ENCODE measurements at places on chromosomes 1 and 21.
A peak's percentile ranks its signal among the peaks of the same experiment; 100 is the strongest.

DNA sequence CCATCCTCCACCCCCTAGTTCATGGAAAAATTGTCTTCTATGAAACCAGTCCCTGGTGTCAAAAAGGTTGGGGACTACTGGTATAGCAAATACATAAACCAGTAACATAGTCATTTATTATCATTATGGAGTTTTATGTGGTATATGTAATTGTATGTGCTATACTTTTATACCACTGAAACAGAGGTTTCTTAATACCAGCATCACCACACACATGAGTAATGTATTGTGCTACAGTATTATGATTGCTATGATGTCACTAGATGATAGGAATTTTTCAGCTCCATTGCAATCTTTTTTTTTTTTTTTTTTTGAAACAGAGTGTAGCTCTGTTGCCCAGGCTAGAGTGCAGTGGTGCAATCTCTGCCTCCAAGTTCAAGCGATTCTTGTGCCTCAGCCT lies 5.7 kb upstream of the PAXBP1 start:
- no peak for DNase-seq

GRCh38 chr21:33402001-33402979 lies 923 bp upstream of the IFNGR2 start:
- DNase-seq, result peak; percentile 56

DNA sequence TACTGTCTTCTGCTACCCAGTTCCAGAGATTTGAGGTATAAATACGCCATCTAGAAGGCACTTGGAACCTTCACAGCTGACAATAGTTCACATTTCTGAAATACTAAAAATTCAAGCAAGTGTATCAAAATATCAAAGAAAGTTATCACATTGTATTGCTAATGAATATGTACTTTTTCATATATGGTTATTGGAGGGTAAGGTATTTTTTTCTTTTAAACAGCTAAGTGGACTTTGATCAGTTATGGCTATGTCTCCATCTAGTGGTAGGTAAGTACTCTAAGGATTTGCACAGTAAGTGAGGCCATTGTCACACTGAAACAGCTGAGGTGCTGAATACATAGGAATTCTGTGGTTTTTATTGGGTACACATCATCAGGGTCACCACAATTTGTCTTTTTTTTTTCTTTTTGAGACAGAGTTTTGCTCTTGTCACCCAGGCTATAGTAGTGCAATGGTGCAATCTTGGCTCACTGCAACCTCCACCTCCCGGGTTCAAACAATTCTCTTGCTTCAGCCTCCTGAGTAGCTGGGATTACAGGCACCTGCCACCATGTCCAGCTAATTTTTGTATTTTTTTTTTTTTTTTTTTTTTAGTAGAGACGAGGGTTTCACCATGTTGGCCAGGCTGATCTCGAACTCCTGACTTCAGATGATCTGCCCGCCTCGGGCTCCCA lies 49.1 kb upstream of the CR2 start:
- DNase-seq, result peak; percentile 9

- DNase-seq, result peak; percentile 77
Observed at GRCh38 chr1:230858918-230859729, 9.2 kb downstream of the C1orf198 start.

DNA sequence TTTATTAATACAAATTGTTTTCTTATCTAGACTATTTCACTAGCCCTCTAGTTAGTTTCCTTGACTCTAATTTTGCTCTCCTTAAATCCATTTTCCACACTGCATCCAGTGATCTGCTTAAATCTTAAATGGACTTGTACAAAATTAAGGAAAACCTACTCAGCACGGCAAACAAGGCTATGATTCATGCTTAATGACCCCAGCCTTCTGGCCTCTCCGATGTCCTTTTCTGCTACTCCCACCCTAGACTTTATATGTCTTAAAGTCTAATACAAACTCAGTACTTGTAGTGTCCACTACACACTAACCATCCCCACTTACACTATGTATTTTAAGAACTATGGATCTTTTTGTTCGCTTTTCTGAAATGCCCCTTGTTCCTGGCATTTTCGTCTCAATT lies 2.2 kb downstream of the TMED5 start:
- no peak for DNase-seq

GRCh38 chr1:147757015-147757990 lies 3.1 kb downstream of the GJA5 start:
- no peak for DNase-seq

DNA sequence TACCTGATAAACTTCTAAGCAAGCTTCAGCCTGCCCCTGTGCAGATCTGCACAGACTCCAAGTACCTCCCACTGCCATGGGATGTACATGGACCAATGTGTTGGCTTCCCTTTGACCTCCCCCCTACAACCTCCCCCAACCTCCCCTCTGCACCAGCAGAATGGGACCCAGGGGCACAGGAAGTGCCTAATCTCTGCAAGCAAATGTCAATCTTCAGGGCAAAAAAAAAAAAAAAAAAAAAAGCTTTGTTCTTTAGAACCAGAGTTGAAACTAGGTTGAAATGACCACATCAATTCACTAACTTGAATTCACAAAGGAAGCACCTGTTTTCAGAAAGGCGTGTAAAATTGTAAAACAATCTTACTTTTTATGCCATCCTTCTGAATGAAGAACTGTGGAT lies 53.9 kb upstream of the TIAM1 start:
- DNase-seq, result no peak

DNA sequence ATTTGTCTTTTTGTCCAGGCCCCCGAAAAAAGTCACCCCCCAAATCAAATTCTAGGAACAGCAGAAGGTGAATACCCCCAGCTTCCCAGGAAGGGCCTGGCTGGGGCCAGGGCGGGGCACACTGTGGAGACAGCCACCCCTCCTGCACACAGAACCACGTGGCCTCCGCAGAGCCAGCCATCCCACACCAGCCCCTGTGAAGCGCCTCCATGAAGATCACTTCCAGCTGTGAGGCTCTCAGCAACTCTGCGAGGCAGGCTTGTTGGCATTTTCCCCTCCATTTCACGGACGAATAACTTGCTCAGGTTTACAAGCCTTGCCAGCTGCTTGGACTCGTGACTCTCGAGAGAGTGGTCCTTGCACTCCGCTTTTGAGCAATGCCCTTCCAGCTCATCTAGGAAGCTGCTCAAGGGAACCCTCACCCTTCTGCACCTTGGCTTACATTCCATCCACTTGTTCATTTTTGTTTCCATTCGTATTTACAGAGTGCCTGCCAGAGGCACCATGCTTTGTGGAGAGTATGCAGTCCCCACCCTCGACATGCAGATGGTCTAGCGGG lies 48.2 kb downstream of the SYT6 start:
- DNase-seq, result no peak

GRCh38 chr1:97192872-97193572 lies 471.4 kb downstream of the PTBP2 start:
- peak; percentile 71 for DNase-seq

DNA sequence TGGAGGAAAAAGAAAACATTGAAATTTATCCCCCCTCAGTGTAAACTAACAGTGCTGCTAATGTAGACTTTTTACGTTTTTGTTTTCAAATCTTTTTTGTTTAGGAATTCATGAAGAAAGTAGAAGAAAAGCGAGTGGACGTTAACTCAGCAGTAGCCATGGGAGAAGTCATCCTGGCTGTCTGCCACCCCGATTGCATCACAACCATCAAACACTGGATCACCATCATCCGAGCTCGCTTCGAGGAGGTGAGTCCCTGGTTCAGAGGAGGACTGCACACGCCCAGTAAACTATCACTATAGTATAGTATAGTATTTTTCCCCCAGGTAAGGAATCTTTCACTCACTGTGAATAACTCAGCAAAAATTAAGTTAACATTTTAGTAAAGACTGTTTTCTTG lies 37.8 kb upstream of the BMP8A start:
- no peak for DNase-seq

- no peak for DNase-seq
Observed at GRCh38 chr1:172203135-172203823, 217.2 kb upstream of the C1orf105 start.

DNA sequence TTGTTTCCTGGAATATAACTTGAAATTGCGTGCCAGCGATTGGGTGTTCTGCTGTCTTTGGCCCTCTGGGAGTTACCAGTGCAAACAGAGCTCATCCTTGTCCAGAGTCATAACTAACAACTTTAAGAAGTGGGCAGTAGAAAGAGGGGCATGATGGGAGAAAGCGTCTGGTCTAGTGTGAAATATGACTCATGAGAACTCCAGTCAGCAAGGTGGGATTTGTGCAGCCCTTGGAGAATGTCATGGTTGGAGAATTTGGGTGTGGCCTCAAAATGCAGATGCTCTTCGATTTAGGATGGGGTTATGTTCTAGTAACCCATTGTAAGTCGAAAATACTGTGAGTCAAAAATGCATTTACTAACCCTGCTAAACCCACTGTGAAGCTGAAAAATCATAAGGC lies 12.9 kb downstream of the ATP1B1 start:
- no peak for DNase-seq

DNA sequence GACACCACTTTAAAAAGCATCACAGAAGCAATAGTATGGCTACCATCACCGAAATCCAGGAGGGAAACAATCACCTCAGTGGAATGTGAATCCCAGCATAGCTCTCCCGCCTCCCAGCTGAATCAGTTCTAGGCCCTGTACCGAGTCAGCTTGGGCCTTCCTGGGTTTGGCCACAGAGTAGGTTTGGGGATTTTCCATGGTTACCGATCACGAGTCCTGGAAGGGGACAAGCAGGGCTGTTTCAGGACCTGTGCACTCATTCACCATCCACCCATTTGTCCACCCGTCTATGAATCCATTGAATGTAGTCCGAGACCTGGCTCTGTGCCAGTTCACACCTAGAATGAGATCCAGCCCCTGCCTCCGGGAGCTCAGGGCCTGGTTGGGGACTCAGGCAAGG lies 94.2 kb downstream of the ARHGEF10L start:
- DNase-seq, result no peak

DNA sequence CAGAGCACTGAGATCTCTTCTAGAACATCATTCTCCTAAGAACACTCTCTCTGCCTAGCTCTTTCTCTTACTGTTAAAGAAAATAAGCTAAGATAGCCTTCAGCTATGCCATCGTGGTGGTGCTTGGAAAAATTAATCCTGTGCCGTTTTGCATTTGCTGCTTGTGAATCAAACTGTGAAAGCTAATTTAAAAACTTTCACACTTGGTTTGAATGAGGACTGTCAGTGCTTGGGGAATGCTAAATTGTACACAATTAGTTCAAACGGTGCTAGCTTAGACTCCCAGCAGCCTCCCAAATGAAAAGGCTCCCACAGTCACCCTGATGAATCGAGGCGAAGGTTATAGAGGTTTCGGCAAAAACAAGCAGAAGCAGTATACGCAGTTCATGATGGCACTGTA lies 79.6 kb downstream of the DAB1 start:
- no peak for DNase-seq

- no peak for DNase-seq
Observed at GRCh38 chr1:59078070-59078800, 218.7 kb upstream of the FGGY start.

DNA sequence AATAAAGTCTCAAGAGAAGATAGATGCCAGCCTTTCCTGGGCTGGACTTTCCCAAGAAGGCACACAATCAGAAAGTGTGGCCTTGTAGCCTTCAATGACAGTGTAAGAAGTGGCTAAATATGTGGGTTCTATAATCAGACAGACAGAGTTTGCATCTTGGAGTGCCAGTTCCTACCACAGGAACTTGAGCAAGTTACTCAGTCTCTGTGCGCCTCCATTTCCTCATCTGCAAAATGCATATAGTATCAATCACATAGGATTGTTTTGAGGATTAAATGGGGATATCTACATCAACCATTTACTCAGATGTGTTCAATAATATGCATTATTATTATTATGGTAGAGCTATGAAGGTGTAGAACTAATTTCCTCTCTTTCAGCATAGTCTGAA lies 176.8 kb upstream of the PTBP2 start:
- no peak for DNase-seq

DNA sequence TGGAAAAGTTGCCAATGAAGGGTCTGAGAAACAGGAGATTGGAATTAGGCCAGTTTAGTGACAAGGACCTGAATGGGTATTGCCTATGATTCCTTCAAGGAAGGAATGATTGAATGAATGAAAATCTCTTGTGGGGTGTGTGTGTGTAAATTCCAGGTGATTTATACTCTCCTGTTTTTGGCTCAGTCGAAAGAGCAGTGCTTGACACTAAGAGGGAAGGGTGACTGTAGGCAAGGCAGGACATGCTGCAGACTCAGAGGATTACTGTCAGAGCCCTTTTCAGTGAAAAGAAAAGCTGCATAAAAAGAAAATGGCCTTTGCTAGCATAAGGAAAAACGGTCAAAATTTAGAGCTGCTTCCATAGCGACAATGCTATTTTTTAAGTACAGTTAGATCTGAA lies 30.1 kb downstream of the C1orf21 start:
- no peak for DNase-seq

DNA sequence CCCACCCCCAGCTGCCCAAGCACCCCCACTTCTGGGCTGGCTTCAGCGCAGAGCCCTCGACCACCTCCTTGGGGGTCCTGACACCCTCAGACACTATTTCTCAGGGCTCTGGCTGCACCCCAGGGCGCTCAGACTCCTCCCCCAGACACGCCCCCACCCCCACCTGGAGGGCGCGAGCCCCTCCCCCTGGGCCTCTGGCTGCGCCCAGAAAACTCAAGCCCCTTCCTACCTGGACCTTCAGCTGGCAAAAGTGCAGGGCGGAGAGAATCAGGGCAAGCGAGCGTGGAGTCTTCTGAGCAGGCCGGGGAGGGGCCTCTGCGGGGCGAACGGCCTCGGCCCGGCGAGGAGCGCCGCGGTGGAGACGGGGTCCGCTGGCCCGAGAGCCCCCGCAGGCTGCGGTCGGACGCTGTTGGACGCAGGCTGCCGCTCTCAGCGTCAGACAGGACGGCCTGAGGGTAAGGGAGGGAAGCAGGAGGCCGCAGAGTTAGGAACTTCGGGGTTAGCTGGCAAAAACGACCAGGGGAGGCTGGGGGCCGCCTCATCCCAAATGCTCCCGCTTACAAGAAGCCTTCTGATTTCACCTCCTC lies 17.4 kb upstream of the NBPF1 start:
- no peak for DNase-seq

- no peak for DNase-seq
Observed at GRCh38 chr1:205072881-205073280, 11.4 kb downstream of the TMEM81 start.

DNA sequence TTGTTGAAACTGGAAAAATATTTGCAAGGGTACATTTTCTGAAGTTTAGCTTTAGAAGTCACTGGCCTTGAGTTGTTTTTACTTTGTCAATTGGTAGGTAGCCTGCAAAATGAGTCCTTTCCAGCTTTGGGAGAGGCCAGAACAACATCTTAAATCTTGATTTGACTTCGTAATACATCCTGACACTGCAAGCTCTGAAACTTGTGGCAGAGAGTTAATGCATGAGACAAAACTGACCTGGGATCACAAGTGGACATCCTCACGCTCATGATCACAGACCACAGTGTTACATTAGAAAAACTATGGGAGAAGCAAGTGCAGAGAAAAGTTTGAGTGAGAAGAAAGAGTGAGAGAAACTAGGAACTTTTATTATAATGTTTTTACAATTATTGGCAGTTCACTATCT lies 550.9 kb downstream of the USP25 start:
- DNase-seq, result no peak

- no peak for DNase-seq
Observed at GRCh38 chr1:53871773-53872484, 17.7 kb downstream of the YIPF1 start.

All from BJ (cell line).